ENCODE measurements at places on chromosomes 1 and 21.

GRCh38 chr1:113542221-113542701 lies 151.9 kb downstream of the MAGI3 start:
- no peak for DNase-seq

DNA sequence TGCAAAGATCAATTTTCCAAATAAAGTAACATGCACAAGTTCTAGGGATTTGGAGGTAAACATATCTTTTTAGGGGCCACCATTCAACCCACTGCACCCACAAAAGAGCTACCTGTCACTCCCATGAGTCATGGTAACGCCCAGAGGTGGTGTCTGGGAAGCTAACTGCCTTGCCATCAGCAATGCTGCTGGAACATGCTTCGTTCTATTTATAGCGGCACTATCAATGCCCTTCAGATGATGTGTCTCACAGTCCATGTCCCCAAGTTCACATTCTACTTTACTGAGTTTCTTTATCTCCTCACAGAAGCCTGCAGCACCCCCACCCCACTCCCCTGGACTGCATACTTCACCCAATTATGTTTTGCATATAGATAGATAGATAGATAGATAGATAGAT lies 95.4 kb downstream of the LPAR3 start:
- no peak for DNase-seq

DNA sequence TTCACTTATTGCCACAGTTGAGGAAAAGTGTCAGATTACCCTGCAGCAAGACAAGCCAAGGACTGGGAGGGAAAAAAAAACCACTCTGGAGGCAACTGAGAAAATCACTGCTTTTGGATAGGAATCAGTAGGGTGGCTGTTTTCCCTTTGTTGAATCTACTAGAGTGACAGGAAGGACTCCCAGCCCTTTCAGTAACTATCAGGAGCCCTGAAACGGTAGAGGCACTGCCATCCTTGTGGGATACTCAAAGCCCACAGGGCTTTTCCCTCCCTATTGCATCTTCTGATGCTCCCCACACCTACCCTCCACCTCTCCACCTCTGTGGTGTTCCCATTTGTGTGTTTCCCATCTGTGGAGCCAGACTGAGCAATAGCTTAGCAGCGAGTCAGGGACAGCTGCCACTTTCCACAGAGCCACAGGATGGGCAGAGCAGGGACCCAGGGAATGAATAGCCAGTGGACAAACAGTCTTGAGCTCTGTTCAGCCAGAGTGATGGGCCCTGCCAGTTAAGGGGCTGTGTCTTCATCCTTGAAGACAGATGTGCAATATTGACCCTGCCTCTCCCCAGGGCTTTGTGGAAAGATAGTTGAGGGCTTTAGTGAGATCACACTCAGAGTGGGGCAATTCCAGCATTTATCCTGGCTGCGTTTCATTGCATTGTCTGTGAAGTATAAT lies 13.9 kb downstream of the UBIAD1 start:
- no peak for DNase-seq

DNA sequence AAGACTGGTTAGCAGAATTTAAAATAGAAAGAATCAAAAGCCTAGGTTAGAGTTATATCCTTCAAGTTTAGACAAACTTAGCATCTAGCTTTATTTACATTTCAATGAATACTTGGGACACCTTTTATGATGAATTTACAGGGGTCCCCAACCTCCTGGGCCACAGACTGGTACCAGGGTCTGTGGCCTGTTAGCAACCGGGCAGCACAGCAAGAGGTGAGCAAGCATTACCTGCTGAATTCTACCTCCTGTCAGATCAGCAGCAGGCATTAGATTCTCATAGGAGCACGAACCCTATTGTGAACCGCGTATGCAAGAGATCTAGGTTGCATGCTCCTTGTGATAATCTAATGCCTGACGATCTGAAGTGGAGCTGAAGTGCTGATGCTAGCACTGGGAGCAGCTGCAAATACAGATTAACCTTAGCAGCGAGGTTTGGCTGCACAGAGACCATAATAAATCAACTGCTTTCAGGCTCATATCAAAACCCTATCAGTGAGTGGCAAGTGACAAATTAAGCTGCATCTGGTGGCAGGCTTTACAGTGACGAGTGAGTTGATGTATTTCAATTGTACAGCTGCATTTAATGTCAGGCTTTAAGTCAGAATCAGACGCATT lies 82.0 kb downstream of the UCHL5 start:
- DNase-seq, result no peak

GRCh38 chr1:20936621-20937020 lies 149.5 kb upstream of the HP1BP3 start:
- DNase-seq, result no peak

DNA sequence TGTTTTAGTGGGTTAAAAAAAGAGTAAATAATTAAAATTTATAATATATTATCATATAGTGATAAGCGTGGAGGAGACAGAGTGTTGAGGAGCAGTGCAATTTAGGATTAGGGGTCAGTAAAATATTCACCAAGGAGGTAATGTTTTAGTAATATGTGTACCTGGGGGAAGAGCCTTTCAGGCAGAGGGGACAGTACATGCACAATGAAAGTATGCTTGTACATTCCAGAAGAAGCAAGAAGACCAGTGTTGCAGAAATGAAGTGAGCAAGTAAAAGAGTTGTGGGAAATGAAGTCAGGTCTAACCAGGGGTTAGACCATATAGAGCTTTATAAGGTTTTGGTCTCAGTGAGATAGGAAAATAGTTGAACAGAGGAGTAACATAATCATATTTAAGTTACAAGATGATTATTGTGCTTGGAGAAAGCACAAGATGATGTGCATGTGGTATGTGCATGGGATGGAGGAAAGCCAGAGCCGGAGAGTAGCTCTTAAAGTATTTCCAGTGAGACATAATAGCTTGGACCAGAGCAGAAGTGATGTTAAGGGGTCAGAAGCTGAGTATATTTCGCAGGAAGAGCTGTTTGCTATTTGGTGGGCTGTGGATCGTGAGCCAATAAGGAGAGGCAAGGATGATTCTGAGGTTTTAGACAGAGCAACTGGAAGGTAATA lies 44.8 kb downstream of the SNX7 start:
- DNase-seq, result no peak

DNA sequence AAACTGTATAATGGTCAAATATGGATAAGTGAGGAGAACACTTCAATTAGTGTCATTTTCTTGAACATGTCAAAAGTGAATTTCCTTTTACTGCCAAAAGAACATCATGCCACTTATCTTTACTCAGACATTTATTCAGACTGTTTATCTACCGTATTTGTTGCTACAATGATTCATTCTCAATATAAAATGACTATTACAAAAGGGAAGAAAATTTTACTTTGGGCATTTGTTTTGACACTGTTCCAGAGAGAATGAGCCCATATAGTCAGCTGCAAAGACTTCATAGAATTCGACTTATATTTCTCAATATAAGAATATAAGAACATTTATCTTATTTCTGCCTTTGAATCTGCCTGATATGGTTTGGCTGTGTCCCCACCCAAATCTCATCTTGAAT lies 1699.1 kb downstream of the BRINP3 start:
- no peak for DNase-seq

- DNase-seq, result no peak
These were observed 5.4 kb downstream of the VPS45 start for GRCh38 chr1:150072959-150073358.

DNA sequence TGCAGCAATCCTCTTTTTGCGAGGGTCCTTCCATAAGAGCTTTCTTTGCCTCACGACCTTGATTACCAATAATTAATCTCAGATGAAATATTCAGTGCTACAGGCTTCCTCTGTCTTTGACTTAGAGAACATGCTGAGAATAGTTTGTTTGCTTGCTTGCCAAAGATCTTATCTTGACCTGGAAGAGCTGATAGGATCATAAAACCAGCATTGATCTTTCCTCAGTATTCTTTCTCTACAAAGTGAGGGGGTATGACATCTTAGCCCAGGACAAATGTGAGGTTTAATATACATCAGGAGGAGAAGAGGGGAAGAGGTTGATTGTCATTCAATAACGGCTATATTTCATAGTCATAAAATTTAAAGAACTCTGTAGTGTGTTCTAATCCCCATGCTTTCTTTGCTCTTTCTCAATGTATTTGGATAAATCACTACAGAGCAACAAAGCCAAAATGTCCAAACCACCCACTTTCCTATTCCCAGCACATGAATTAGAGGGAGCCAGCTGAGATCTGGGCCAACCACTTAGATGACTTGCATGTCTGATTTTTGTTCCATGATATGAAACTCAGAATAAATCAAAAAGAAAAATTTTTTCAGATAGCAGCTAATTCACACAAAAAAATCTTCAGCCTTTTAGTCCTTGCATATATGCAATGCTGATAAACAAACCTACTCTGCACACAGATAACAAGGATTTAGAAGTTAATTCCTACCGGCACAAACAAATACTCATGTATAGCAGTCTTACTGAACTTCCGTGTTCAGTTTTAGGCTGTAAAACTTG lies 50.5 kb upstream of the IPO9 start:
- DNase-seq, result no peak

DNA sequence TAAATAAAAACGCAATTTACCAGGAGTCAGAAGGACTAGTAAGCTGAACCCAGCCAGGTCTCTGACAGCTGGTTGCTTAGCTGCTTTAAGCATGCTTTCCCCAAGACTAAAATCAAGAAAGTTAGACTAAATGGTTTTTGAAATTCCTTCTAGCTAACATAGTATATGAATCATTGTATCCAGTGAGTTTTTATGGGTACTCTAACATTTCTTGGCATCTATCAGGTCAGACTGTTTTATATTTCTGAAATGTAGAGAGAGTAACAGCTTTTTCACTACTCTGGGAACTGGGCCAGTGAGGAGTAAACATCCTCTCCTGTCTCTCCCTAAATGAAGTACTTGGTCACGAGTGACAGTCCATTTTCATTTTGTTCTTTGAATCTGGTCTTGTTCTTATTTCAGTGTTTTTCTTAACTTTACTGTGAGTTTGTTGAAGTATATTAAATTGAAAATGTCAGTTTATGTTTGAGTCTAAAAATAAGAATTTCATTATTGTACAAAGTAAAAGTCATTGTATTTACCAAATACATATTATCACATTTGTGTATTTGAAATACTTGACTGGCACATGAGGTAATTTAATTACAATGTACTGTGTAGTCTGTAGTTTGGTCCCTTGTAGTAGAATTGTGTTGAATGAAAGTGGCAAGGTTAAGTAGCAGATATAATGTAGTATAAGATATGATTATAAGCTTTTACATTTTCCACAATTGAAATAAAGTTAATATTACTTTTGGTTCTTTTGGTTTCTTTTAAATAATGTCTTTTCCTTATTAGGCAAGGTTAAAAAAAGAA lies 47.6 kb downstream of the PKN2 start:
- no peak for DNase-seq

GRCh38 chr21:36208326-36209013 lies 51.8 kb downstream of the DOP1B start:
- no peak for DNase-seq

GRCh38 chr1:60225486-60225885 lies 151.9 kb upstream of the C1orf87 start:
- DNase-seq, result no peak

DNA sequence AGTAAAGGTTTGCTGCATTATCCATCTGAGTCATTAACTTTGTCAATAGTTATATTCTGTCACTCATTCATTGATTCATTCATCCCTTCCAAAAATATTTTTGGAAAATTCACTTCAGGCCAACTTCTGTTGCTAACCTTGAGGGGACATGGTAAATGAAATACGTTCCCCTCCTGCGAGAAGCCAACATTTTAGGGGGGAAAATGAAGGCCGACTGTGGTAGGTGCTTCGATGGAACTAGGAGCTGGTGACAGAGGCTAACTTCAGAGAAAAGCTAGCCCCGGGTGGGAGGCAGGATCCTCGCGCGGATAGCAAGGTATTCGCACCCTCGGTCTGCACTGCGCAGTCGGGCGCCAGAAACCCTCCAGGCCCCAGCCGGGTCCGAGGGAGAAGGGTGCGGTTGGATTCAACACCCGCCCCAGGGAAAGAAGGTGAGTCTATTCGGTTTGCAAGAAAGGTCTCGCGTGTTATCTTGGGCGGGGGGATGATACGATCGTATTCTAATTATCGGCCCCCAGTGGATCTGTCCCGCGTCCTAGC lies 646 bp upstream of the RRP15 start:
- DNase-seq, result no peak

DNA sequence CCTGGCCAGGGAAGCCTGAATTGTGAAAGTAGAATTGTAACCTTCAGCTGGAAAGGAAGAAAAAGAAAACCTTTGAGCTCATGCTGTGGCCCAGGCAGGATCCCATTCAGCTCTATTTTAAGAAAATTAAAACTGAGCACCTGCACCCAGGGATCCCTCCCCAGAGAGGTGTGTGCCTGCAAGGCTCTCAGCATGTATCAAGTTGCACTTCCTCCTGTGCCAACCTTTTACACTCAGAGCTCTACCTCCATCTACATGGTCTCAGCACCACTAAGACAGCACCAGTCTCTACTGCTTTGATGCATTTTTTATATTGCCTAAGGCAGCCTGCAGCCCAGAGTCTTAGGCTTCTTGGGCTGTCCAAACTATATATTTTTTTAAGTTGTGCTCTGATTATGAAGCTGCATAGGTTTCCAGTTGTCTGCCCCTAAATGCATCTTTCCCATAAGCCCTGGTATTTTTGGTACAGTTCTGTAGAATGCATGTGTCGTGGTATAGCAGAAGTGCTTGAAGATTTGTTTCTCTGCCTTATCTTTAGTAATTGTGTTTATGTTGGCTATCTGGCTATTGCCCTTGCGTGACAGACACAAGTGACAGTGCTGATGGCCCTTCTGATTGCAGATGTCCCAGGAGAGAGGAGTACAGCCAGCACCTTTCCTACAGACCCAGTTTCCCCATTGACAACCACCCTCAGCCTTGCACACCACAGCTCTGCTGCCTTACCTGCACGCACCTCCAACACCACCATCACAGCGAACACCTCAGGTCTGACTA lies 63.1 kb downstream of the PTPRC start:
- DNase-seq, result no peak

DNA sequence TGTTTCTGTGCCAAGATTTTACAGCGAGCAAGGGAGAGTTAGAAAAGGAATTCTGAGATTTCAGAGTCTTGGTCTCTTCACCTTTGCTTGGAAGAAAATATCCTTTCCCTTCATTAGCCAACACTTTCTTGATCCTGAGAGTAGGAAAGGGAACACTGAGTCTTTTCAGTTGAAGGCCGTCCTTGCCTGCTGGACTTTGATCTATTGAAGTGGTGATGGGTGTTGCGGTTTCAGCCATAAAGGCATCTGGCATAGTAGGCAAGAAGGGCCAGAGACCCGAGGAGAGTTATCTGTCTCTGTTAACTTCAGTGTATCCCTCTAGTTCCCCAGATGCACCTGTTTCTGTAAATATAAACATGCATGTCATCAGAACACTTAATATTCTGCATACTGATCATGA lies 9.7 kb downstream of the SELE start:
- no peak for DNase-seq

DNA sequence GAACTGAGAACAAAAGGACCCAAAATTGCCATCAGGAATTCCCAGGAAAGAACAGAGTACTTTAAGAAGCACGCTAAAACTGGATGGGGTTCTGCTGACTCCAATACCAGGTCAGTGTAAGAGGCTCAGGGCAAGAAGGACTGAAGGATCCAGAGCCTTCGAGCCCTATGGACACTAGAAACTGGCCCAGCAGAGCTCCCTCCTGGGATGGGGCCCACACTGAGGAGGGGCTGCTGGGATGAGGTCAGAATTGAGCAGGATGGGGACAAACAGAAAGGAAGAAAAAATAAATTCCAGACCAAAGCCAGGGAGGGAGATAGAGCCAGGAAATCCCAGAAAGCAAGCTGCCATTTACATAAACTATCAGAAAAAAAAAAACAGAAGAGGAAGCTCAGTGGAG lies 222.4 kb upstream of the COA6 start:
- no peak for DNase-seq

GRCh38 chr1:238621405-238621804 lies 730.7 kb upstream of the ZP4 start:
- DNase-seq, result no peak

Data from T-helper 22 cell (primary cell).